SW480 (cell line): ENCODE measurements at places on chromosomes 2 and 18.

GRCh38 chr2:218187296-218188015 lies 20.7 kb upstream of the CXCR1 start:
- no peak for DNase-seq

DNA sequence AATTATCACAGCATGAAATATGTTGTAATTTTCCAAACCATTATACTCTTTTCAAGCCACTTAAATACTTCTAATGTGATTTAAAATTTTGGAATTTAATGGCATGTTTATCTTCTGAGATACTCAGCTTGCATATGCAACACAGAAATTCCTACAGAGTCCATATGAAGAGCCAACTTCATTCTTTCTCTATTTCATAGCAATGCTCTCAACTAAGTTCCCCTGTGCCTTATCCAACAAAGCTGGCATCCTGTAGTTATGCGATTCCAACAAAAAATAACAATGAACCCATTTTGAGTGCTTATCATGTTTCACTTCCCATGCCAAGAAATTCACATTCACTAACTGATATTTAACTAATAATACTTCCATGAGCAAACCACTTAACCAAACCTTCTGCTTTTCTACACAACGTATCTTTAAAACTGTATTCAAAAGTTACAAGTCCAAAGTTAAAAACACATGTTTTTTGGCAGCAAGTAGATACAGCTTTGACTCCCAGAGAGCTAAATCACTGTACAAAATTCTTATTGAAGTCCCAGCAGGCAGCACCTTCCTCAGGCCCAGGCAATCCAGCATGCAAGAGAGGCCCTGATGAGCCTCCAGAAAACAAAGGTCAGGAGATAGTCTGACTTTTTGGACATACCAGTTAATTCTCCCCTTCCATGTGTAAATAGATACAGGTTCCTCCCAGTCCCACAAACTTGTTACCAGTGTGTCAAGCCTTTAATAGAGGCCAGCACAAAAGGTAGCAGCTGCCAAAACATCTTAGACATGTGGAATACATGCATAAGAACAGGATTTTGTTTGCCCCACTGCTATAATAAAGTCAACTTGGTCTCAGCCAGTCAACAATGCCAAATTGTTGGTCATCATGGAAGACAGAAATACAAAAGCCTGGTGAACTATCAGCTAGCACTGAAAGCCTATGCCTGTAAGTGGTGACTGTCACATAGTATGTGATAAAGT lies 113.1 kb upstream of the WDR75 start:
- no peak for DNase-seq

DNA sequence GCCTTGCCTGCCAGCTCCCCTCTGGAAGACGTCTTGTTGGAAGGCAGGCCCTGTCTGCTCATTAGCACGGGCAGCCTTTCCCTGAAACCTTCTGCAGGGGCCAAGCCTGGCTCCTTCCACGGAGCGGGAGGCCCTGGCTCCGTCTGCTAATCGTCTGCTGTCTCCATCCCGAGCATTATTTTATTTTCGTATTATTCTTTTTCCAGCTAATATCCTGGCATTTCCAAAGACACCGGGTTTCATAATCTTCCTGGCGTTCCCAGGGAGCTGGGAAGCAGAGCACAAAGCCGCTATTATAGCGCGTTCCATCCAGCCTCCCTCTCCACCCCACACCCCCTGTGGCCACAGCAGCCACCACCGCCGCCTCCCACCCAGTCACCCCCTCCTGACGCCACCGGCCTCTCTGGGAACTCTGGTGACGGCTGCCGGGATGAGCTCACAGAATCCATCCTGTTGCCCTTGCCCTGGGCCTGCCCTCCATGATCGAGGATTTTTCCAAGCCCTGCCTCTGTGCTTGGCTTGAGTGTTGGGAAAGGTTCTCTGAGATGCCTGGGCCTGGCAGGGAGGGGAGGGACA lies 125.5 kb downstream of the DYSF start:
- no peak for DNase-seq

DNA sequence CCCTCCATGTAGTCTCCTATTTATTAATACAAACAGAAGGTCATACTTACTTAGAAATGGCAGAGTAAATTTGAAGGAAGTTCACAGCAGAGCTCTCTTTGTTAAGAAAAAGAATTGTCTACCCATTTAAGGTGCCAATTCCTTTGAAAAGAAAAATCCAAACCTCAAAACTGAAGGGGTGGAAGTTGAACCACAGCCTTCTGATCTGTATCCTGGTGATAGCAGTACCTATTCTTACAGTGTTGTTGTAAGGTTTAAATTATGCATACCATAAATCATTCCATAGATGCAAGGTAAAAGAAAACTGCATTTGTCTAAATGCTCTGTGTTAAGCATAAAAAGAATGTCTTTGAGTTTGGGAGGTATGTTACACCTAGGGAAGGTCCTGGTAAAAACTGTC lies 47.6 kb downstream of the COBLL1 start:
- no peak for DNase-seq

GRCh38 chr2:114769110-114769509 lies 326.7 kb downstream of the DPP10 start:
- DNase-seq = no peak

DNA sequence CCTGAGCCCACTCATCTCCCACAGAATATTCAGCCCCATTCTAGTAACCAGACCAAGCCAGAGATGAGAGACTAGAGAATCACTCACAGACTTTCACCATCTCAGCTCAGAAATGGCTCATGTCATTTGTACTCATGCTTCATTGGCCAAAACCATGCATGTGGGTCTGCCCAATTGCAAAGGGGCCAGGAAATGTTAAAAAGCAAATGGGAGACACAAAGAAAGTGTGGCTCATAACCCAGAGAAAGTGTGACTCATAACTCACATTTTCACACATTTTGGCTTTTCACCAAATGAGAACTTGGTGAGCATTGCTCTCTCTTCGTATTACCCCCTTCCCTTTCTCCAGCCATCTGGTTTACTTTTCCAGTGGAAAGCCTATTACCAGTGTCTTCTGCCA lies 66.2 kb downstream of the MDH1 start:
- DNase-seq = no peak

- no peak for DNase-seq
Measured at GRCh38 chr2:201984800-201985525, 48.7 kb upstream of the FZD7 start.

DNA sequence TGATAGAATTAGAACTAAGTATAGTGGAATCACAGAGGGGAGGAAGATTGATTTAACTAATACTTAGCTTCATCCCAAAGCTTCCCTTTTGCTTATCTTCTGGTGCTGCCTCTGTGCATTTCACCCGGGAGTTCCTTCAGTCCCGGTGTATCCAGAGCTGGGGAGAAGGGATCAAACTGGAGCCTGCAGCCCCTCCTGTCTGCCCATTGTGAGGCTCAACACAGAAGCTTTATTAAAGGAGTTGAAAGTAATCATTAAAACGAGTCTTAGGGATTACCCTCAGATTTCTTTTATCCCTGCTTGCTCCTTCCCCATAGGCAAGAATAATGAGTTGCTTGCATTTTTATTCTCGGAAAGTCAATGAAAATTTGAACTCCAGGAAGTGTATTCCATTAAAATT lies 739.7 kb upstream of the DDX18 start:
- no peak for DNase-seq

- DNase-seq = no peak
Measured at GRCh38 chr2:120865656-120866055, 130.0 kb downstream of the GLI2 start.

DNA sequence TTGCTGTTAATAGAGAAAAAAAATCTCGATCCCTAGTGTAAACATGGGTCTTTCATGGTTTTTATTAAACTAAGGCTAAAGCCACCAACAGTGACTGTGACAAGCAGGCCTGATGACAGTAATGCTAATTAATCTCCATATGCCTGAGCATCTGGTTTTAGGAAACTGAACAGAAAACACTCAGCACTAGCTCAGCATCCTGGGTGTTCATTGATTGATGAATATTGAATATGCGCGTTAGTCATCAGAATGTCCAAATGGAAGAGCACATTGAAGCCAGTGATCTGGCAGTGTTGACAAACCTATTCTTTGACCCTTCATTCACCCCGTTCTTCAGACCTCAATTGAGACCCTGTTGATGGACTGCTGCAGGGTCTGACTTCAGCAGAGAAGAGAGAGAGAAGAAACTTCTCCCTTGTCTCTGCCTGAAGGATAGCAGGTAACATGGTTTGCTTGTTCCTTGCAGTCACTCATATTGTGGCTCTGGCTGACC lies 283.8 kb downstream of the RDH14 start:
- no peak for DNase-seq

DNA sequence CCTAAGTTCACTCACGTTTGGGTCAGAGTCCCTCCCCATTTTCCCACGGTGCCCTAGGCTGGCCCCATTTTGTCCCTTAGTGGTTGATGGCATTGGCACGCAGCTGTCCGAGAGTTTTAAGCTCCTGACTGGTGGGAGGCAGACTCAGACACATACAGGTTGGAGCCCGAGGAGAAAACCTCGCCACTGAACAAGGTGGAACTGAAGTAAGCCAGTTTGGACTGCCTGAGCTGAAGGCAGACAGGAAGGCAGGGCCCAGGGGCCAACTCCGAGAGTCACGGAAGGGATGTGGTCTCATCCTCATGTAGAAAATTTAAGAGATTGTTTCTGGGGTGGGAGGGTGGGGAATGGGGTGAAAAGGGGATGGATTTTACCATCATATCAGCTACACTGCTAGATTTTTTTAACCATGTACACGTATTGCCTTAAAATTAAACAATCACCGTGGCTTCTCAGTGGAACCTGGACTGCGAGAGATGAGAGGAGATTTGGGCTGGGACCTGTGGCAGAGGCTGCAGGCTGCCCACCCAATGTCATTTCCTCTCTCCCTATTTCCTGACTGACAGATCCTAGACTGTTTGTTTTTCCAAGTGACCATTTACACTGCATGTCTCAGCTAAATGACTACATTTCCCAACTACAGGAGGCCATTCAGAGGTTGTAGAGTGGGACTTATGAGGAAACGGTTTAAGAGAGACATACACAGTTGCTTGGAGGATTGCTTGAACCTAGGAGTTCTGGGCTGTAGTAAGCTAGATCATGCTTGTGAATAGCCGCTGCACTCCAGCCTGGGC lies 19.4 kb upstream of the NMUR1 start:
- DNase-seq = no peak

- DNase-seq = no peak
Measured at GRCh38 chr2:1591461-1591770, 152.9 kb downstream of the PXDN start.

DNA sequence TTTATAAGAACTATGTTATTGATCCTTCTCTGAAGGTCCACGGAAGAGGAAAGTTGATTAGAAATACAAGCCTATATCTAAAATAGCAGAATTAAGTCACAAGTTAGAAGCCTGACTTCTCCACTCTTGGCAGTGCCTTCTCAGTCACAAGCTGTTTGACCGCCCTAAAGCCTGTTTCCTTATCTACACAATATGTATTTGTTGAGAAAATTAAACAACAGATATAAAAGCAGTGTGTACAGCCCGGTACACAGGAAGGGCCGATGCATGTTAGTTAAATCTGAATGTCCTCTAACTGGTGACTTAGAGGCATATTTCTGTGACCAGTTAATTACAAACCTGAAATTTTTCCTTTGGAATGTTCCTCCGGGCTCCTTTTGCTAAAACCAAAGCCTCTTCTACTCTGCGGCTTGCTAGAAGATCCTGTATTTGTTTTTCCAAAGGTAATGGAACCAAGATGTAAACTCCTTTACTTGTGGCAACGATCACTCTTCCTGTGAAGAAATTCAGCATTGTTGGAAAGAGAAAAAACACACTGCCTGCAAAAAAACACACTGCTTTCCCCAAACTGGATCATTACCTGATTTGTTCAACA lies 33.4 kb downstream of the TGFBRAP1 start:
- no peak for DNase-seq

DNA sequence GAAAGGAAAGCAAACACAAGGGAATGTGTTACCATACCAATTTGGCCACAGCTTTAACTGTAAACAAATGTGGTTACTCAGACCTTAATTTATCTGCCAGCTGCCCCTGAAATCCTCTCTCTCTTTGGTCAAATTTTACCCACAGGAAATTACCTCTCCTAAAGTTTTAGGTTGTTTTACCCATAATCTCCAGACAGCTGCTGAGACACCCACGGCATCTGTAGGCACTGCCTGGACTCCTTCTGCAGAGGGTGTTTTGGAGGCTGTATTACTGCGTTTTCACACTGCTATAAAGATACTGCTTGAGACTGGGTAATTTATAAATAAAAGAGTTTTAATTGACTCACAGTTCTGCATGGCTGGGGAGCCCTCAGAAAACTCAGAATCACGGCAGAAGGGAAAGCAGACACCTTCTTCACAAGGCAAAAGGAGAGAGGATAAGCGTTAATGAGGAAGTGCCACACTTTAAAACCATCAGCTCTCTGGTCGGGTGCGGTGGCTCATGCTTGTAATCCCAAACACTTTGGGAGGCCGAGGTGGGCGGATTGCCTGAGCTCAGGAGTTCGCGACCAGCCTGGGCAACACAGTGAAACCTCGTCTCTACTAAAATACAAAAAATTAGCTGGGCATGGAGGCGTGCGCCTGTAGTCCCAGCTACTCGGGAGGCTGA lies 677.5 kb upstream of the FSHR start:
- DNase-seq = no peak

DNA sequence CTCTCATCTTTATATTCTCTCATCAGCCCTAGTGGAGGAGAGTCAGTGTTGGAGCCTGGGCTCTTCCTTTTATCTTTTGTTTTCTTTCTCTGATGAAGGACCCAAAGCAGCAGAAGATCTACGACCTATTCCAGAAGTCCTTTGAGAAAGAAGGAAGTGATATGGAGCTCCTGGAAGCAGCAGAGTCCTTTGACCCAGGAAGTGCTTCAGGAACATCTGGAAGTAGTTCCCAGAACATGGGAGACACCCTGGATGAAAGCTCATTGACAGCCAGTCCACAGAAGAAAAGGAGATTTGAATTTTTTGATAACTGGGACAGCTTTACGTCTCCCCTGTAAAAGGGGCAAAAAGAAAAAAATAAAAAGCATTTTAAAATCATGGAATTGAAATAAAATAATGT lies 16.0 kb upstream of the RPL37A start:
- DNase-seq = no peak

- no peak for DNase-seq
Measured at GRCh38 chr2:113760400-113760799, 4.0 kb upstream of the SLC35F5 start.

GRCh38 chr2:67985586-67985985 lies 77.2 kb downstream of the C1D start:
- no peak for DNase-seq

- DNase-seq = no peak
Measured at GRCh38 chr2:121358291-121358690, 73.3 kb upstream of the TFCP2L1 start.

- no peak for DNase-seq
Measured at GRCh38 chr2:235747786-235748091, 253.9 kb downstream of the AGAP1 start.

GRCh38 chr2:53460347-53460746 lies 307.3 kb upstream of the CHAC2 start:
- no peak for DNase-seq
